ENCODE measurements at places on chromosomes 3 and 15.
A peak's percentile ranks its signal among the peaks of the same experiment; 100 is the strongest.

DNA sequence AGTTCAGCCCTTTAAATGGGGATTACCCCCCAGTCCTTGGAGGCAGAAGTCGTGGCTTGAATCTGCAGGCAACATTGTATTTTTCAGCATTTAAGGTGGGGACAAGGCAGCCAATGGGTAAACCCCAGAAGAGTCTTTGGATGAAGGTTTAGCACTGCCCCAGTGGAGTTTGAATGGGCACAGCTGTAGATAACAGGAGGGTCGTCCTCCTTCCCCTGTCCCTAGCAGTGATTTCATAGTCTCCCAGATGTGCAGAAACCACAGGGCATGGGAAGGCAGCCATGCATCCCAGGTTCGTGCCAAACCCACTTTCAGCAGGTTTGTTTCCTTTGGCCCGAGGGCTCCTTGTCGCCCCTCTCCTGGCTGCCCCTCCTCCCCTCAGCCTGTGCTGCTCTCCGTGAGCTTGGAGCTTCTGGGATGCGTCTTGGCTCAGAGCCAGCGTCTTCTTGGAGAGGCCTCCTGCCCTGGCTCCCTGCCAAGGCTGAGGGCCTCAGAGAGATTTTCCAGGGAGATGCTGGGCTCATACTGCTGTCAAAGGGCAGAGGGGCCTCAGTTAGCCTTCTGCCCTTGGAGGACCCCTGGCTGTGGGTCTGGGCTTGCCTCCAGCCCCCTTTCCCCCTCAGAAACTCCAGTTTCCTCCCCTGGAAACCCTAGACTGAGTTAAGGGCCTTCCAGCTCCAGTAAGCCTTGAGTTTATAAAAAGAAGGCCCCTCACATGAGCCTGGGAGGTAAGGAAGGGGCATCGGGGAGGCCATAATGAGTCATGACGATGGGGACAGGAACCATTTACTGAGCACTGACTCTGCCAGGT, 48.9 kb upstream of the POLG start:
- peak; percentile 71 for DNase-seq

- no peak for DNase-seq
Observed at GRCh38 chr3:136735103-136735502, 17.1 kb downstream of the STAG1 start.

- no peak for DNase-seq
Observed at GRCh38 chr3:50068134-50068533, 20.6 kb upstream of the RBM5 start.

- no peak for DNase-seq
Observed at GRCh38 chr3:11591391-11592282, 52.1 kb downstream of the VGLL4 start.

GRCh38 chr3:72487078-72487765, 361.0 kb downstream of the SHQ1 start:
- no peak for DNase-seq

GRCh38 chr3:193894121-193894863, 241.7 kb upstream of the HES1 start:
- no peak for DNase-seq

- no peak for DNase-seq
Observed at GRCh38 chr15:26887926-26888666, 21.2 kb downstream of the GABRA5 start.

- no peak for DNase-seq
Observed at GRCh38 chr3:2614578-2614977, 495.6 kb downstream of the IL5RA start.

DNA sequence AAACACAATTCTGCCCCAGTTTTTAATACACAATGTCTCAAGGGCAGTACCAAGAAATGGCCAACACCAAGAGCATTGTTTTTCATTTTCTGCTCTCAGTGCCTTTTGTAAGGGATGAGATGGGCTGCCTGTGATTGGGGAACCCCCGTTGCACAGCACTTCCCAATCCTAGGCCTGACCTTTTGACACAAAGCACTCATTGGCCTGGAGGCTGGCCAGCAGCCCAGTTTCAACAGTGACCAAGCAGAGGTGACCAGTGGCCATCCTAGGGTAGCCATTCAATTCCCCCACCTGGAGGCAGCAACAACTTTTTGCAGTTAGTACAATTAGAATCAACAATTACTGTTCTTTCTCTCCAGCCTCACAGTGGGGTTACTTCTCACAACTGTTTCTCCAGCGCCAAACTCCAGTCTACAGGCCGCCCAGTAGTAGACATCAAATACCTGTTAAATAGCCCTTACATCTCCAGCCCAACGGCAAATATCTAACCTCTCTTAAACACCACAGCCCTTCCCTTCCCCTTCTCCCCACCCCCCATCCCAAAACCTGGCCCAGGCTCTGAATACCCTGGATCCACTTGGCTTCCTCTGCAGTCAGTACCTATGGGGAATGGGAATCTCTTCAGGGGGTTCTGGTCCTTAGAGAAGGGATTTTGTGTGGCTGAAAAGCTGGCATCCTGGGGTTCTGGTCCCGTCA, 8.9 kb upstream of the LRRC2 start:
- DNase-seq, result no peak

GRCh38 chr3:152037297-152037696, 163.9 kb downstream of the SUCNR1 start:
- no peak for DNase-seq

DNA sequence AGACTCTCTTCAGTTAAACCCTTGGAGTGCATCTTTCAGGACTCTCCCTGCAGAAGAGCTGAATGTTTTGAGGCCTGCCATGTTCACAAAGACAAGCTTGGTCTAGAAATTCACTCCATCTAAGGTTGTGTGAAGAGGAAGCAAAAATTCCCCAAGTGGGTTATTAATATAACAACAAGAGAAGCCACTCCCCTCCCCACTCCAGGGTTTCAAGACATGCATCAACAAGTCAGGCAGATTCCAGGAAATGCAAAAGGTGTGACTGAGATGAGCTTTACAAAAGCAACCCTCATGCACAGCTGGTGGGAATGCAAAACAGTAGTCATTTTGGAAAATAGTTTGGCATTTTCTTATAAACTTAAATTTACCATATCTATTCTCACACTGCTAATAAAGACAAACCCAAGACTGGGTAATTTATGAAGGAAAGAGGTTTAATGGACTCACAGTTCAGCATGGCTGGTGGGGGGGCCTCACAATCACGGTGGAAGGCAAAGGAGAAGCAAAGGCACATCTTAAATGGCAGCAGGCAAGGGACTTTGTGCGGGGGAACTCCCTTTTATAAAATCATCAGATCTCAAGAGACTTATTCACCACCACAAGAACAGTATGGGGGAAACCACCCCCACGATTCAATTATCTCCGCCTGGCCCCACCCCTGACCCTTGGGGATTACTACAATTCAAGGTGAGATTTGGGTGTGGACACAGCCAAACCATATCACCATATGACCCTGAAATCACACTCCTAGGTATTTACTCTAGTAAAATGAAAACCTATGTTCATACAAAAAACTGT, 31.3 kb downstream of the TARS3 start:
- DNase-seq, result no peak

GRCh38 chr15:94968133-94968532, 736.8 kb downstream of the MCTP2 start:
- DNase-seq, result no peak

DNA sequence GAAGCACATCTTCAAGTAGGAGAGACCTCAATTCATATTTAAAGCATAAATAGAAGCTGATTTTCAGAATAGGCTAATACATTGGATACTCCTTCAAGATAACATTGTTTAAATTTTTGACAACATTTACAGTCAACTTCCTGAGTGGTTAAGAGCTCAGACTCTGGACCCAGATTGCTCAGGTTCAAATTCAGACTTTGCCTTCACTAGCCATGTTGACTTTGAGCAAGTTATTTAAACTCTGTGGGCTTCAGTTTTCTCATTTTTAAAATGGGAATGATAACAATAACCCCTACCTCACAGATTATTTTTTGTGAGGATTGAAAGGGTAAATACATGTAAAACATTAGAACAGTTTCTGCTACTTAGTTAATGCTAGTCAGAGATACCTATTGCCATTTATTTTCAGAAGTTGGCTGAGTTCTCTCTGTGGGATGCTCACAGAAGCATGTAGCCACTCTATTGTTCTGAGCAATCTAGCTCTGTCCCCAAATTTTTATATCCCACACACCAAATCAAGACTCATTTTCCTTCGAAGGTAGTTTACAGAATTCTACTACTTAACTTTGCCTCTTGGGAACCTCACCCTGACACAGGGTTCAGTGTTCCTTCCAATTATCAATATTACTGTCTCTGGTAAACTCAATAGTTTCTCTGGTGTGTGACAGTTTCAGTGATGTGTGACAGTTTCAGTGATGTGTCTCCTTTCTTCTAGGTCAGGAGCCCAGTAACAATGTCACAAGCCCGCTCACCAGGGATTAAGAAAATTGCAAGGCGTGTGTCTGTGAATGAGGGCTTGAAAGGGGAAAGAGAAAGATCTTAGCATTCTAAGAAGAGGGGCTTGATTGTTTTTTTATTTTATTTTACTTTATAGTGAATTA, 79.4 kb upstream of the OSTN start:
- DNase-seq, result no peak

GRCh38 chr3:64228110-64228509, 2.8 kb upstream of the PRICKLE2 start:
- no peak for DNase-seq

- DNase-seq, result no peak
Observed at GRCh38 chr3:71786551-71786950, 1.6 kb upstream of the PROK2 start.

GRCh38 chr15:78565951-78566774, 843 bp downstream of the CHRNA5 start:
- peak; percentile 16 for DNase-seq

DNA sequence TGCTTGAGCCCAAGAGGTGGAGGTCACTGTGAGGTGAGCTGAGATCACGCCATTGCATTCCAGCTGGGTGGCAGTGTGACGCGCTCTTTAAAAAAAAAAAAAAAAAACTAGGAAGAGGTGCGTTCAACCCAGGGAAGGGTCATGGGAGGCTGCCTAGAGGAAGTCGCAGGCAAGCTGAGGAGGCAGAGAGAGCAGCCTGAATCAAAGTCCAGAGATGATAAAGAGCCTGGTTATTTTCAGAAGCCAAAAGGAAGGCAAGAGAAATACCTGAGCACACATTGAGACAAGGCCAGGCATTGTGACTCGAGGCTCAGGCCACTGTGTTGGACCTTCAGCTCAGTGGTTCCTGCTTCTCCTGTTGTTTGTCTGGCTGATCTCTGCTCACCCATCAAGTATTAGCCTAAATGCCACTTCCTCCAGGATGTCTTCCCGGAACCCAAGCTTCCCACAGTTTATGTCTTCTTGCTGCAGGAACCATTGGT, 16.1 kb upstream of the GCNT3 start:
- no peak for DNase-seq

- DNase-seq, result no peak
Observed at GRCh38 chr3:141151439-141151838, 80.2 kb upstream of the PXYLP1 start.

GRCh38 chr3:27638594-27638993, 83.5 kb downstream of the EOMES start:
- no peak for DNase-seq

GRCh38 chr3:59854-60253, 136.7 kb upstream of the CHL1 start:
- no peak for DNase-seq

GRCh38 chr3:173993299-173993698, 595.8 kb downstream of the NLGN1 start:
- peak; percentile 7 for DNase-seq

DNA sequence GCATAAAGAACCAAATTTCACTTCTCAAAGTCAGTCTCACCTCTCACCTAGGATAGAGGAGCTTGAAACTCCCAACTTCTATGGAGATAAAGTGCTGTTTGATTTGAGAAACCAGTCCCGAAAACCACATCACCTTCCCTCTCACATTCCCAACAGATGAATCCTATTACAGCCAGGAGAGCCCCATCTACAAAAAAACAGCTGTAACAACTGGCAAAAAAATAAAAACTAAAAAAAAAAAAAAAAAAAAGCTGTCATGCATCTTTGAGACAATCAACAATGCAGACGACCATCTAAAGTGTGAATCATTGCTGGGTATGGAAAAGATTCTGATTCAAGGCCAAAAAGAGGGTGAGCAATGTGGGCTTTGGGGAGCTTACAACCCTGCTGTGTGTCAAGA, 23.8 kb downstream of the HOMER2 start:
- DNase-seq, result no peak

- DNase-seq, result no peak
Observed at GRCh38 chr3:145735631-145736030, 425.4 kb downstream of the PLOD2 start.

GRCh38 chr3:187162265-187162953, 23.1 kb upstream of the RPL39L start:
- no peak for DNase-seq

DNA sequence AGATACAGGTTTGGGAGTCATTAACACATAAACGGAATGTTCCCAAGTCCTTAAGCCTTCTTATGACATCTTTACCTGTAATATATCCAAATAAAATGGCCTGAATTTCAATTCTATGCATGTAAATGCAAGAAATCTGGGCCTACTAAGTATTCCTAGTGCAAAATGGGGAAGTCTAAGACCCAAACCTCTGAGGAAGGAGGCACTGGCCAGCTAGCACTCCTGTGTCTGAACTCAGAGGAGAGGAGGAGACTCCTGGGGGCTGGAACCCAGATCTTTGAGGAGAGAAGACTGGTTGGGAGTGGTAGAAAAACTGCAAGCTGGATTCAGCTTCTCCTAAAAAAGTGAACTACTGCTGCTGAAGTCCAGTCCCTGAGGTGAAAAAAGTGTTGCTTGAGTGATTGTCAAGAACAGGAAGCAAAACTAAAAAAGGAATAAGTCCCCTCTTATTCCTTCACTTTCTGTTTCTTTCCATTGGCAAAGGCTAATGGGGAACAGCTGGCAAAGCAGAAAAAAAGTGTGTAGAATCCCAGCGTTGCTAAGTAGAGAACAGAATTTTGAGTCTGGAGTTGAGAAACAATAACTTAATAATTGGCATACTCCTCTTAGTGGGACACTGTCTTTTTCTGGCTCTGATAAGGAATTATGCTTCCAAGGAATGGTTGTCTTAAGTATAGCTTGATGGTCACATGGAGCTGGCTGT, 54.8 kb upstream of the ATP2C1 start:
- no peak for DNase-seq

GRCh38 chr3:106454497-106454896, 585.7 kb upstream of the CBLB start:
- no peak for DNase-seq

GRCh38 chr15:69058830-69059556, 44.5 kb downstream of the NOX5 start:
- DNase-seq, result peak; percentile 68

- no peak for DNase-seq
Observed at GRCh38 chr3:156395961-156396710, 158.8 kb downstream of the SSR3 start.

DNA sequence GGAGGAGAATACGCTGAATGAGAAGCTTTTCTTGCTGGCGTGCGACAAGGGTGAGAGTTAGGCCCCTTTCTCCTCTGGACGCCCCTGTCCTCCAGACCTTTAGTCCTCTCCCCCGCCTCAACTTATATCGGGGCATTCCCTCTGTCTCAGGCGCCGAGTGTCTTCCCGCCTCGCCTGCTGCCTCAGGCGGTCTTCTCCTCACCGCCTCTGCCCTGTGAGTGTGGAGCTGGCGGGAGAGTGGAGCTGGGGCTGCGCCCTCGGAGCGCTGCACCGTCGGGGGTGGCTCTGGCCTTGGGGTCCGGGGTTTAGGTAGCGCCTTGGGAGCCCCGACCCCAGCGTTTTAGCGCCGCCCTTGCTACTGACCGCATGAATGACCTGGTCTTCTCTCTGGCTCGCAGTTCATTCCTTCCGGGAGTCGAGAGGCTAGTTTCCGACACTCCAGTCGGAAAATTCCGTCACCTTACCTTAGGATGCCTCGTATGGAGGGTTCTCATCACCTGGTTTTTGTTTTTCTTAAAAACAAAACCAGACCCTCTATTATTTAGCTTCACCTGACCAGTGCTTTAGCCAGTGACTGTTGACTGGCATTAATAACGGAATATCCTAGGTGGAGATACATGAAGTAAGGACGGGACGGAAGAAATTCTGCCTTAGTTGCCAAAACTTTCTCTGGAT, 985 bp downstream of the TRPC1 start:
- DNase-seq, result peak; percentile 25
